ENCODE measurements at places on chromosomes 16 and 17. TPM values are rescaled to one million over a fixed set of nuclear protein-coding genes. Genes with fewer than 3 reads are reported as not detected.

- H3K4me3 ChIP-seq: no peak overlapping the region
- peaks cover 4% of the 10 kb centered on the region for H3K36me3 ChIP-seq
- H3K27ac ChIP-seq: no peak overlapping the region
- H3K27me3 ChIP-seq: no peaks in the 10 kb centered on the region
- peaks cover 67% of the 10 kb centered on the region for H3K4me1 ChIP-seq
Observed at GRCh38 chr16:3819175-3819527, 61.4 kb downstream of the CREBBP start.

Gene GGT6
- total RNA-seq: 1.0 TPM

Gene KCNH6
- total RNA-seq: 9.0 TPM

Gene RBFOX1
- total RNA-seq: 21.0 TPM

DNA sequence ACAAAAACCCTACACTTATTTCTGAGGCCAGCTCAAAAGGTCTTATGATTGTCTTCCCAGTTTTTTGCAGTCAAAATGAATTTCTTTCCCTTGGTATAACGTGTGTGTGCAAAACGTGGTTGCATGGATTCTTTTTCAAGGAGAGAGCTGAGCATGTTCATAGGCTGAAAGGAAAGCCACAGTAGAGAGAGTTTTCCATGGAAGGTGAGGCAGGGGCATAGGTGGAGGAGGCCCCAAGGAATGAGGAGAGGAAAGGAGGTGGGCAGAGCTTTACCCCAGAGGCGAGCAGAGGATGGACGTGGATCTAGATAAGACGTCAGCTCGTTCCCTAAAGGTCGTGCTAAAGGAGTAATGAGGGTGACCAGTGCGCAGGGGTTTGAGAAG lies 22.8 kb downstream of the TRPV2 start:
- no peak for DNase-seq
- H3K27ac ChIP-seq: peak overlapping the region; percentile 93
- H3K4me1 ChIP-seq: peaks cover 35% of the 10 kb centered on the region
- peak overlapping the region; percentile 100 for H3K4me3 ChIP-seq
- H3K27me3 ChIP-seq: no peaks in the 10 kb centered on the region
- H3K36me3 ChIP-seq: peaks cover 35% of the 10 kb centered on the region

Gene CIBAR2
- 4.9 TPM for total RNA-seq

GRCh38 chr17:19727501-19728078 lies 11.2 kb upstream of the SLC47A2 start:
- no peaks in the 10 kb centered on the region for H3K36me3 ChIP-seq
- no peak for DNase-seq
- no peak overlapping the region for H3K27ac ChIP-seq
- no peaks in the 10 kb centered on the region for H3K4me1 ChIP-seq
- no peak overlapping the region for H3K4me3 ChIP-seq
- H3K27me3 ChIP-seq: no peaks in the 10 kb centered on the region

- H3K27ac ChIP-seq: peak overlapping the region; percentile 82
- no peak for DNase-seq
- peak overlapping the region; percentile 25 for H3K4me3 ChIP-seq
- H3K36me3 ChIP-seq: peaks cover 25% of the 10 kb centered on the region
Observed at GRCh38 chr17:877630-878029, 95.5 kb downstream of the MRM3 start.

- peak overlapping the region; percentile 64 for H3K27ac ChIP-seq
- no peak for DNase-seq
- H3K4me1 ChIP-seq: no peaks in the 10 kb centered on the region
- H3K27me3 ChIP-seq: no peaks in the 10 kb centered on the region
- no peaks in the 10 kb centered on the region for H3K36me3 ChIP-seq
- H3K4me3 ChIP-seq: no peak overlapping the region
Observed at GRCh38 chr16:57754354-57755060, 18.9 kb downstream of the KATNB1 start.

DNA sequence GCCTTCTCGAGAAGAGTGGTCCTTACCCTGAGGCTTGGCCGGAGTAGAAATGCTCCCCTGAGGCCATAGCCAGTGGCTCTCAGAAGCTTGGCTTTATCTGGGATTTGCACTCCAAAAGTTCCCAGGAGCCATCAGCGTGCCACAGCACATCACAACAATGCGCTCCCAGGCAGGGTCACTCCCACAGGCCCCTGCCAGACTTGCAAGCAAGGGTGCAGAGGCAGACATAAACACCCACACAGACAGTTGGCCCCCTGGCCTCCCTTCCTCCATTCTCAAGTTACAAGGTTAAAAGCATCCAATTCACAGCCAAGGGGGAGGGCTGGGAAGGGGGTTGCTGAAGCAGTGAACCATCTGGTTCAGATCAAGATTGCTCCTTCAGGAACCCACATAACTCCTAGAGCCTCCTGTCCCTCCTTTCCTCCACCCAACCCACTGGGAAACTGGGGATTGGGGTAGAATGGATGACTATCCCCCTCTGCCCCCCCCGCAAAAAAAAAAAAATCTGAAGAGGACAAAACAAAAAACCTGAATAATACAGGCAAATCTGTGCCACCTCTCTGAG lies 1.8 kb downstream of the ST3GAL2 start:
- H3K27ac ChIP-seq: peak overlapping the region; percentile 84
- H3K4me1 ChIP-seq: peaks cover 43% of the 10 kb centered on the region
- no peaks in the 10 kb centered on the region for H3K36me3 ChIP-seq
- H3K4me3 ChIP-seq: peak overlapping the region; percentile 97
- peaks cover 5% of the 10 kb centered on the region for H3K27me3 ChIP-seq
- no peak for DNase-seq

Gene TEDC2
- total RNA-seq: 10.5 TPM

DNA sequence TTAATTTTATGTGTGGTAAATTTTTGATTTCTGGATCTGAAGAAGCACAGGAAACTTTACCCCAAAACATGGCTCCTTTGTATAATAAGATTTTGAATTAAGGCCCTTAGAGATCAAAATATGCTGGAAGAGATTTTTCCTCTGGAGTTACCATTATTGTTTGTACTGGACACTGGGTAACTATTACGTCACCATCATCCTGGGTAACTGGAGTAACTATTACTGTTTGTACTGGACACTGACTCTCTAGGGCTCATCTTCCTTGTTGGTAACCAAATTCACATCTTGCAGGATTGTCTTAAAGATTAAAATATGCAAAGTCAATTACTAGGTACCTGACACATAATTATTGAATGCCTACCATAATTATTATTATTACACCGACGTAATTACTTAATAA lies 593.8 kb upstream of the GOT2 start:
- no peak overlapping the region for H3K4me3 ChIP-seq
- H3K27ac ChIP-seq: no peak overlapping the region
- no peaks in the 10 kb centered on the region for H3K27me3 ChIP-seq
- H3K36me3 ChIP-seq: no peaks in the 10 kb centered on the region
- no peak for DNase-seq

Gene PLEKHH3
- total RNA-seq: 29.1 TPM

DNA sequence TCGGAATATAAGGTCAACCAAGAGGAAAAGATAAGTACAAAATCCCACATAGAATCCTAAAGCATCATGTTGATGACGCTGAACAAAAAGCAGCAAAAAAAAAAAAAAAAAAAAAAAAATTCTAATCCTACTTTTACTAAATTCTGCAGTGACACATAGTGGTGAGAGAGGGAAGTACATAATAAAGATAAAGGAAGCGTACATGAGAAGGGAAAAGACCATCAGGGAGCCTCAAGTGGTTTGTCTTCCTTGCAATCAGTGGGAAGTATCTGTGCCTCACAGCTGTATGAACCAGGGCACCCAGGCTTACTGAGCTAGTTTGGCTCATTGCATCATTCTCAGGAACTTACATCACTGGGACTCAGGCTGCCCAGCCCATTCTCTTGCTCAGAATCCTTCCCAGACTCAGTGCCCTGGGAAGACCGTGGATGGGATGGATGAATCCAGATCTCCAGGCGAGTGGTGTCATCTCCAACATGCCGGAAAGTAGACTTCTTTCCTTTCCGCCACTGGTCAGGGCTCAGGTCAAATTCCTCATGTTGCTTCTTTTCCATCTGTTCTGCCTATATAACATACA lies 21.2 kb downstream of the SMG6 start:
- no peak overlapping the region for H3K4me3 ChIP-seq
- H3K4me1 ChIP-seq: no peaks in the 10 kb centered on the region
- H3K27ac ChIP-seq: no peak overlapping the region
- peaks cover 13% of the 10 kb centered on the region for H3K36me3 ChIP-seq
- no peak for DNase-seq

Gene FNDC8
- total RNA-seq: not detected

GRCh38 chr16:12674071-12674470 lies 129.6 kb downstream of the CPPED1 start:
- no peaks in the 10 kb centered on the region for H3K36me3 ChIP-seq
- H3K4me1 ChIP-seq: peaks cover 8% of the 10 kb centered on the region
- no peak overlapping the region for H3K27ac ChIP-seq
- H3K27me3 ChIP-seq: no peaks in the 10 kb centered on the region
- H3K4me3 ChIP-seq: no peak overlapping the region

DNA sequence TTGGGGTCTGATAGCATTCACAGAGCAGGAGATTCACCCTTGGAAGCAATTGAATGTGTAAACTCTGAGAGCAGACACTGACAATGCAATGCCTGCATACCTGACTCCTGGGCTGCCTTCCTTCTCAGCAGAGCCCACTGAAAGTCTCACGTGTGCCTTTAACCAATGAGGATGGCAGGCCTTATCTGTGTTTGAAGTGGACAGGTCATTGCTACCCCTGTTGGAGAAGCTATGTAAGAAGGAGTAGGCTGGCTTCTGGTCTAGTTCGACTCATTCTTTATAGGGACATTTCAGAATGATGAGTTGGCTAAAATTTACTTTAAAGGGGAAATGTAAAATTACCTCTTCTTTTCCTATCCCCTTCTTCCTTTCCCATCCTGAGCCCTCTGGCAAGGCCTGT lies 446.3 kb downstream of the SLC39A11 start:
- no peak overlapping the region for H3K27ac ChIP-seq
- H3K4me3 ChIP-seq: no peak overlapping the region
- H3K27me3 ChIP-seq: no peaks in the 10 kb centered on the region
- H3K4me1 ChIP-seq: no peaks in the 10 kb centered on the region
- no peak for DNase-seq
- peaks cover 8% of the 10 kb centered on the region for H3K36me3 ChIP-seq

Gene CLEC18A
- 5.4 TPM for total RNA-seq

- DNase-seq: no peak
- no peak overlapping the region for H3K4me3 ChIP-seq
- peaks cover 4% of the 10 kb centered on the region for H3K36me3 ChIP-seq
Observed at GRCh38 chr17:60769327-60769726, 91.7 kb downstream of the BCAS3 start.

- no peak for DNase-seq
- no peaks in the 10 kb centered on the region for H3K27me3 ChIP-seq
- peak overlapping the region; percentile 89 for H3K27ac ChIP-seq
Observed at GRCh38 chr16:30557707-30557956, 542 bp downstream of the ZNF764 start.

DNA sequence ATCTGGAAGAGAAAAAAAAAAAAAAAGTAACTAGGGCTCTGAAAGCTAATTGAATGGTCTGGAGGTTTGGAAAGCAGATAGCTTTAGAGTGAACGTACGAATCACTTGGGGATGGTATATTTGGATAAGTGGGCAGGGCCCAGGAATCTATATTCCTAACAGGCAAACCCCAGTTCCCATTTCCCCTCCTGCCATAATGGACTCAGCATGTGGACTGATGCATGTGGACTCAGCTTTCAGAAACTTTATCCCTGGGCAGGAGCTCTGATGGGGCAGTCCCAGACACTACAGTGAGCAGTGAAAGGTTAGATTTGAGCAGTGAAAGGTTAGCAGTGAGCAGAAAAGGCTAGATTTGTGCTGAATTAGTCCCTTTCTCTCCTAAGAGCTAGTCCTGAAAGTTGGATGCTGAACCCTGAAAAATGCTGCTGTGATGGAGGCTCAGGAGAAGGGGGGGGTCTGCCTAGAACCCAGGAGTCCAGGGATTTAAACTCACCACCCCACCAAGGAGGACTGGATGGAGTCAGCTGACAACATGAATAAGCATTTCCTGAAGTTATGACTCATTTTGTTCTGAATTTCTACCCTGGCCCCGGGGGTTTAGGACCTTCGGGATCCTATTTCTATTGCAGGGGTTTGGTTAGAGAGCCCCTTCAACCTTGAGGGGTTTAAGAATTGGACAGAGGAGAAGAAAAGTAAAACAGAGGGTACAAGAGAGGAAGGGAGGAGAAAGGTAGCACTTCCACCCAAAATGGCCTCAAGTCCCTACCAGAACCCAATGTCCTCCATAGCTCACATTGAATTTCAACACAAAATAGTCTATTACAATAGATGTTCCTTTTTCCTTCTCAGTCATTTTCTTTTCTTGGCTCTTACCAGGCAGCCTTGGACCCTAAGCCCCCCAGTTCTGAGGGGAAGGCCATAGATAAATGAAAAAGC lies 10.3 kb upstream of the FZD2 start:
- peak overlapping the region; percentile 53 for H3K4me3 ChIP-seq
- H3K4me1 ChIP-seq: peaks cover 71% of the 10 kb centered on the region
- DNase-seq: no peak
- H3K27me3 ChIP-seq: peaks cover 7% of the 10 kb centered on the region
- no peaks in the 10 kb centered on the region for H3K36me3 ChIP-seq

- DNase-seq: no peak
- H3K36me3 ChIP-seq: peaks cover 34% of the 10 kb centered on the region
- H3K27me3 ChIP-seq: no peaks in the 10 kb centered on the region
- no peak overlapping the region for H3K4me3 ChIP-seq
- no peaks in the 10 kb centered on the region for H3K4me1 ChIP-seq
Observed at GRCh38 chr17:5381542-5381941, 37.9 kb downstream of the NUP88 start.

DNA sequence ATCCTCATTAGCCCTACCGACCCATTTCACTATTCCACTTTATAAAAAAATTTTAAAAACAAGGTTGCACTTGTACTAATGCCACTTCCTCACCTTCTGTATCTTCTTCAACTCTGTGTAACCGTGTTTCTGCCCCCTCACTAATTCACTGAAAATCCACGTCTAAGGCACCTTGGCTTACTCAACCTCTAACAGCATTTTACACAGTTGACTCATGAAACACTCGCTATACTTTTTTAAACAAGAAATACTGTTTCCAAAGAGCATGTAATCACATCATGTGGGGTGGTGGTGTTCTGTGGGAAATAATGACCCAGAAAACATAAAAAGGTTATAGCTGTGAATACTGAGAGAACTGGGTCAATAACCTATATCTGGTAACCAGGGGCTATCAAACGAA lies 79.9 kb downstream of the NCOR1 start:
- H3K4me1 ChIP-seq: no peaks in the 10 kb centered on the region
- no peak overlapping the region for H3K27ac ChIP-seq
- DNase-seq: no peak
- no peaks in the 10 kb centered on the region for H3K36me3 ChIP-seq

Gene KREMEN2
- 4.5 TPM for total RNA-seq

GRCh38 chr17:39736319-39737165 lies 1.2 kb upstream of the GRB7 start:
- H3K27me3 ChIP-seq: peaks cover 40% of the 10 kb centered on the region
- peak overlapping the region; percentile 76 for H3K4me3 ChIP-seq
- peaks cover 26% of the 10 kb centered on the region for H3K4me1 ChIP-seq
- DNase-seq: no peak

- H3K27ac ChIP-seq: peak overlapping the region; percentile 15
- H3K4me1 ChIP-seq: peaks cover 18% of the 10 kb centered on the region
- H3K4me3 ChIP-seq: no peak overlapping the region
- no peaks in the 10 kb centered on the region for H3K36me3 ChIP-seq
Observed at GRCh38 chr17:63132459-63132911, 166.4 kb downstream of the TANC2 start.

- no peak for DNase-seq
Observed at GRCh38 chr17:10762037-10762436, 32.2 kb upstream of the TMEM220 start.

Gene MYL11
- 10.4 TPM for total RNA-seq

Gene STX8
- total RNA-seq: 59.3 TPM

Gene SMPD3
- total RNA-seq: 4.5 TPM

Gene ARL5C
- total RNA-seq: not detected
